SHP77 (cell line): ENCODE measurements at places on chromosomes 1 and 21.

DNA sequence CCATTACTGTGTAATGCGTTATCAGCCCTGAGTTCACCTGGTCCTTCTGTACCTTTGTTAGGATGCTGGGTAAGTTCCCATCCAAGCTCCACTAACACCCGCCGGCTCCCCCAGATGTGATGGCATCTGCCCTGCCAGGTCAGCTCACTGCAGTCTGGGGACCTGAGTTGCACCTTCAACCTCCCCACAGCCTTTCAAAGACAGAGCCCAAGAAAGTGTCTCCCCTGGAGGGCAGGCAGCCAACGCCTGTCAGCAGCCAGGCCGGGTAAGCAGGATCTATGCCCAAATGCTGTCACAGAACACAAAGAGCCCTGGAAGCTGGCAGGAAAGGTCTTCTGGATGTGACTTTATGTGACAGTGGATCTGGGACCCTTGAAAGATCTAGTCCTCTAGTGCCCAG, 13.7 kb downstream of the MRAP start:
- no peak for DNase-seq

DNA sequence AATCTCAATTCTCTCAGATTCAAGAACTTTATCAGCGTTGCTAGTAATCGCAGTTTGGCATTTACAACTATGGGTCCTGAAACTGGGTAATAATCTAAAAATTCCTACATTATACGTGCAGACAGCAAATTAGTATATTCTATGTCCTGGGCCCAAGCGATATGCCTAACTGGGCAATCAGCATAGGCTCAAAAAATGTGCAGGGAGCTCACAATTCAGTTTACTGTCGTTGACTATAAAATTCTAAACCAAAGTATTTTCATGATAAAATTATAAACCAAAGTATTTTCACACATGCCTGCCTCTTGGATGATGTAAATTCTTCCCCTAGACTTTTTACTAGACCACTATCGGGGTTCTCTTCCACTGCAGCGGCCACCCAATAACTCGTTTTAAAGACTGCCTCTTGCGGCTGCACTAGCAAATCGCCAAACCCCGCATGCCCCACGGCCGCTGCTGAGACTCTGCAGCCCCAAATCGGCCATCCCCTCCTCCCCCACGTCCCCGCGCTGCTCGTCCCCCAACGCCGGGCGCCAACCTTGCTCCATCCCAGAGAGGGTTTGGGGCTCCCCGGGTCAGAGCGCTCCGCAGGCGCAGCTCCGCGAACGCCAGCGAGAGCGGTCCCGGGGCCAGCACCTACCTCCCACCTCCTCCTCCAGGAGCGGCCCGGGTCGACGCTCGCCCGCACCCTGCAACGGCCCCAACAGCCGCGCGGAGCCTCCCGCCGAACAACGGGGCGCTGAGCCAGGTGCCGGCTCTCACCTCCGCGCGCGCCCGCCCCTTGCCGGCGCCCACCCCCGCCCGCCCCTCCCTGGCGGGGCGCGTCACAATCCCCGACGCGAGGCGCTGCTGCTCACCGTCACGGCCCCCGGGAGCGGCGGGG, 506 bp downstream of the SSX2IP start:
- peak; percentile 57 for DNase-seq

GRCh38 chr1:21216835-21217811, 40.4 kb upstream of the EIF4G3 start:
- no peak for DNase-seq

DNA sequence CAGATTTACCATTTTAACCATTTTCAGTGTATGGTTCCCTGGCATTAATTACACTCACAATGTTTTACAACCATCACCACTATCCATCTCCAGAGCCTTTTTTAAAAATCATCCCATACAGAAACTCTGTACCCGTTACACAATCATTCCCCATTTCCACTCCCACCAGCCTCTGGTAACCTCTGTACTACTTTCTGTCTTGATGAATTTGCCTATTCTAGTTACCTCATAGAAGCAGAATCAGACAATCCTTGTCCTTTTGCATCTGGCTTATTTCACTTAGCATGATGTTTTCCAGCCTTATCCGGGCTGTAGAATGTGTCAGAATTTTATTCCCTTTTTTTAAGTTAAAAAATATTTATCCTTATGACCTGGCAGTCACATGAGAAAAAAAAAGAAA, 33.0 kb downstream of the PGM1 start:
- DNase-seq, result no peak

DNA sequence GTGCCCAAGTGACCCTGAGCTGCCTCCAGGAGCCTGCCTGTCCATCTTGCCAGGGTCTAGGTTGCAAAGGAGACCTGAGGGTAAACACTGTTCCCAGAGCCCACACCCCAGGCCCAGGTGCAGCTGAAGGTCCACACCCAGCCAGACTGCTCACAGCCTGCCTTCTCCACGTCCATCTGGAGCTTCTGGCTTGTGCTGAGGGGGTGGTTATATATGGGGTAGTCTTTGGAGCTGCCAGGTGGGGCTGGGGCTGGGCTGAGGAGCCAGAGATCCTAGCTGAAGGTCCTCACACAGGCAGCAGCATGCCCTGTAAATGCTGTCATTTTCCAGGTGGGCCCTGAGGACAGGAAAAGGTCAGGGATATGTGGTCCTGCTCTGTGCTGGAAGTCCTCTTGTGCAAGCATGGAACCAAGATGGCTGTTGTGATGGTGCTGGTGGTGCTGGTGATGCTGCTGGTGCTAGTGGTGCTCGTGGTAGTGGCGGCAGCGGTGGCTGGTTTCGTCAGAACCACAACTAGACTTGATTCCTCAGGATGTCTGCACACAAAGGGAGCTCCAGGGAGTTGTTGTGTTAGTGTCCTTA, 182.7 kb downstream of the MATN1 start:
- no peak for DNase-seq

DNA sequence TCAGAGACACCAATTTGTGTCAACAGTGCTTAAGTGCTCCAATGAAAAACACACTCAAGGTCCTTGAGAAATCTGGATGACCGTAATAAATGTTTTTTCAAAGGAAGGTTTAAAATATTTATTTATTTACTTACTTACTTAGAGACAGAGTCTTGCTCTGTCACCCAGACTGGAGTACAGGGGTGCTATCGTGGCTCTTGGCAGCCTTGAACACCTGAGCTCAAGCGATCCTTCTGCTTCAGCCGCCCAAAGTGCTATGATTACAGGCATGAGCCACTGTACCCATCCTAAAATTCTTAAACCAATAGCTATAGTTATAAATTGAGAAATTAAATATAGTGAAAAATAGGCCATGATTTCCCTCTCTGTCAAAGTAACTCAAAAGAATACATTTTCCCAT, 17.3 kb upstream of the ERICH3 start:
- DNase-seq, result no peak

GRCh38 chr1:182473556-182473955, 23.6 kb downstream of the RGSL1 start:
- DNase-seq, result no peak

- no peak for DNase-seq
Observed at GRCh38 chr1:9691108-9691445, 39.5 kb downstream of the PIK3CD start.

GRCh38 chr1:232355162-232356006, 274.5 kb downstream of the SIPA1L2 start:
- DNase-seq, result no peak

DNA sequence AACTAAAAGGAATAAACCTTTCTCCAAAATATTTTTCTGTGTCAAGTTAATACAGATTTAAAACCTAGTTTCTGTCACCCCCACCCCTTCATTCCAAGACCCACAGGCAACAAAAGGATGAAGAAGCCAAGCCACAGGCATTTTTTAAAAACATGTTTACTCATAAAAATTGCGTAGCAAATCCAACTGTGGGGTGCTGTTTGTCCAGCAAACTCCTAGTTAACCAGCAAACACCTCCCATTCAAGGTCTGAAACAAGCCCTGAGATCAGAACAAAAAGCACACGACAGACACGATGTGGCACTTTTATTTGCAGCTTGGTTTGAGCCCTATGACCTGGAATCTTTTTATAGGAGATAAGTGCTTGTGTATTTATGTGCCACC, 149.9 kb upstream of the CAMK1G start:
- no peak for DNase-seq

- no peak for DNase-seq
Observed at GRCh38 chr1:17892851-17893250, 137.7 kb downstream of the ACTL8 start.

- DNase-seq, result no peak
Observed at GRCh38 chr1:204320382-204320804, 39.3 kb downstream of the PLEKHA6 start.

GRCh38 chr1:155856975-155857930, at the start of gene GON4L:
Gene GON4L (minus strand): TSS chr1:155857214. CDS start chr1:155853780, 3,434 bp downstream.
- peak; percentile 98 for DNase-seq

GRCh38 chr1:10299151-10299550, 88.8 kb downstream of the KIF1B start:
- DNase-seq, result no peak

- DNase-seq, result no peak
Observed at GRCh38 chr21:29961291-29962027, 21.7 kb upstream of the GRIK1 start.

DNA sequence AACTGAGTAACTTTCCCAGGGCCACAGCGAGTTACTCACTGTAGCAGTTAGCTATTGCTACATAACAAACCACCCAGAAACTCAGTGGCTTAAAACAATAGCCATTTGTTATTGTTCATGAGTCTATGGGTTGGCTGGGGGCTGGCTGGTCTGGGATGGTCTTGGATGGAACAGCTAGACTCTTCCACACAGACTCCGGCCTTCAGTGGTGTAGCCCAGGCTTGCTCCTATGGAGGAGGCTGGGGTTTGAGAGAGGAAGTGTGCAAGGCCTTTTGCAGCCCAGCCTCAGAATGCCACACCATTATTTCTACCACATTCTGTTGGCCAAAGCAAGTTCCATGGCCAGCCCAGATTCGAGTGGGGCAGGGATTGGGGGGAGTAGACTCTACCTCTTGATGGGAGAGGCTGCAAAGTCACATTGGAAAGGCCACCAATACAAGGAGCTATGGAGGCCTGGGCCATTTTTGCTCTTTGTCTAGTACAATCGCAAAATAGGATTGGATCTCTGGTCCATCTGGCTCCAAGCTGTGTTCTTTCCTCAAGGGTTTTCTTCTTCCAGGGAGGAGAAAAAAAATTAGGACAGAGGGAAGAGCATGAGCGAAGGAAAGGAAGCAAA, 37.5 kb upstream of the TTC22 start:
- no peak for DNase-seq

DNA sequence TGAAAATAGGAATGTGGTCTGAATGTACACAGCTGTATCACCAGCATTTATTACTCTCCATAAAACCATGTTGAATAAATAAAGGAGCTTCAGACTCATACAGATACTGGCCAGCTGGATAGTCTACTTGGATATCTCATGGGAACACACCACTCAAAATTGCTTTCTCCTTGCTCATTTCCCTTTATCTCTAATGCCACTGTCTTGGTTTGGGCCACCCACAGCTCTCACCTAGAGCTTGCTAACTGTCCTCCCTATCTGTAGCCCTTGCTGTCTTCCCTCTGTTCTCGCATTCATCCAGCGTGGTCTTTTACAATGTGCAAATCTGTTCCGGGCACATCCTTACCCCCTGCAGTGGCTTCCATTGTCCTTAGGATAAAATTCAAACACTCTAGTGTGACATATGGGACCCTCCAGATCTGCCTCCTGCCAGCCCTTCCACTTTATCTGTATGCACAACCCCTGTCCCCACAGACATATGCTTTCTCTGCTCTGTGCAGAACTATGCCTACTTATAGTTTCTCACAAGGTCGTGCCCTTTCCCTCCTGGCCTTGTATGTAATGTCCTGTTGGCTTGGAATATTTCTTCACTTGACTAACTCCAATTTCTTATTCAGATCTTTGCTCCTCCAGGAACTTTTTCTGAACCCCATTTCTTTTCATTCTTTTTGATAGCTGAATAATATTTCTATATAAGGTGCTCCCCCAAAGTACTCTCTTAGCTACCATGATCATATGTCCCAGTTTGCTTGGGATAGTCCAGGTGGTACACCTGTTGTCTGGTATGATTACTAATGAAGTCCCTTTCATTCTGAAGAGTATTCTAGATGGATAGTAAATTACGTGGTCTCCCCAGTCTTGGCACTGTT, 2.9 kb downstream of the FLVCR1 start:
- no peak for DNase-seq

DNA sequence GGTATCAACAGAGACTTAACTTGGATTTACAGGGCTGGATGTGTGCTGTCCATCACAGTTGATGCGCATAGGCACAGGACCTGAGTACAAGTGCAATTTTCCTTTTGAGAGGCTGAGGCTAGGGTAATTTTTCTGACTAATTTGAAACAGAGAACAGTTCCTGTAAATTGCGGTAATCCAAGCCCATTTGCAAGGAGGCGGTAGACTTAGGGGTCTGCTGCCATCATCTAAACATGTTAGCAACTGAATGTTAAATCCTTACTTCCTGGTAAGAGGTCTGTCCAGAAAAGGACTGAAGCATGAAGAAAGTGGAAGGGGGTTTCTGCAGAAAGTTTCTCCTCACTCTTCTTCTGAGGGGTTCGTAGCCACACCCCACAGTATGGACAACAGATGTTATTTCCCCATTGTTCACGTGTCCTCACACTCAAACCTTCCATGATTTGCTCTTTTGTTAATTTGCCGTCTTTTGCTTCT, 23.7 kb upstream of the C1orf198 start:
- DNase-seq, result no peak

GRCh38 chr1:39317910-39318633, 113.6 kb downstream of the MACF1 start:
- no peak for DNase-seq

- DNase-seq, result peak; percentile 98
Observed at GRCh38 chr1:9910423-9911178, 532 bp upstream of the CTNNBIP1 start.

DNA sequence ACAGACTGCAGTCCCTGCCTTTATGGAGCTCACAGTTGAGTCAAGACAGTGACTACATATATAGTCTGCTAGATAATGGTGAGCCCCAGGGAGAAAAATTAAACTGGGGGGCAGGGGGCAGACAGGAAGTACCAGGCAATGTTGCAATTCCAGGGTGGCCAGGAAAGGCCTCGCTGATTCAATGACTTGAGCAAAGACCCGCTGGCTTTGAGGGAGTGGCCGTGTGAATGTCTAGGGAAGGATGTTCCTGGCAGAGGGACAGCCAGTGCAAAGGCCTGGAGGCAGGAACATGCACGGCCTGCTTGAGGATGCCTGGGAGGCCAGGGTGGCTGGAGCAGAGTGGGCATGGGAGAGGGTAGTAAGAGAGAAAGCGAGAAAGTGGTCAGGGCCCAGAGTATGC, 23.0 kb upstream of the EPHA8 start:
- DNase-seq, result no peak

GRCh38 chr1:111191496-111191895, 8.9 kb downstream of the DENND2D start:
- DNase-seq, result no peak

- DNase-seq, result no peak
Observed at GRCh38 chr1:87108814-87109411, 194.5 kb downstream of the HS2ST1 start.

DNA sequence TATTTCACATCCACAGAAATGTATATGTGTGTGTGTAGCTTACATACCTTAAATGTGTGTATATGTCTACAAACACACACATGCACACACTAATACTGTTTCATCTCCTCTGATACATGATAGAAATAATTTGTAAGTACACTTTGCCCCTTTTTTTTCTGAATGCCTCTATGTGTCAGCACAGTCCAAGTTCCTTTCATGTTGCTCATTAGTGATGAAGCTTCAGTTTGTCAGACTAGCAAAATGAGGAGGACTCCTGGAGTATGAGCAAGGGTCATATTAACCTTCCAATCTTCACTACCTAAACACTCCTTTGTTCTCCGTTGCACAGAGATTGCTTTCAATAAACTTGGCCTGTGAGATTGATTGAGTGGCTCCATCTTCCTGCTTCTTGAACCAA, 935.4 kb downstream of the MRPL39 start:
- DNase-seq, result no peak
